ENCODE measurements at places on chromosomes 6 and 20.

GRCh38 chr6:48325701-48326100 lies 214.7 kb upstream of the PTCHD4 start:
- DNase-seq, result no peak

- DNase-seq, result no peak
These were observed 23.4 kb upstream of the INSM1 start for GRCh38 chr20:20344476-20344875.

DNA sequence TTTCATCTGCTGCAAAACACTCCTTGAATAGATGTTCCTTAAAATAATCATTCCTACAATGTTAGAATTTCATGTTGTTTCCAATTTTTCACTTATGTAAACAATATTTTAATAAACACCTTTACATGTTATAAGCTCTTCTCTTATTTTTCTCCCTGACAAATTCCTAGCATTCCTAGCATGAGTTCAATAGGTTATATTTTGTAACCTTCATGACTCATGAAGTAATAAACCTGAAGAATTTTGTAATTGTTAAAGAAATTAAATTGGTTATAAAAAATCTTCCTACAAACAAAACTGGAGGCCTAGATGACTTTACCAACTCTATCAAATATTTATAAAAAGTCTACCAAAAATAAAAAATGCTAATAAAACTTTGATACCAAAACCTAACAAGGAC lies 66.3 kb downstream of the NT5E start:
- DNase-seq, result no peak

DNA sequence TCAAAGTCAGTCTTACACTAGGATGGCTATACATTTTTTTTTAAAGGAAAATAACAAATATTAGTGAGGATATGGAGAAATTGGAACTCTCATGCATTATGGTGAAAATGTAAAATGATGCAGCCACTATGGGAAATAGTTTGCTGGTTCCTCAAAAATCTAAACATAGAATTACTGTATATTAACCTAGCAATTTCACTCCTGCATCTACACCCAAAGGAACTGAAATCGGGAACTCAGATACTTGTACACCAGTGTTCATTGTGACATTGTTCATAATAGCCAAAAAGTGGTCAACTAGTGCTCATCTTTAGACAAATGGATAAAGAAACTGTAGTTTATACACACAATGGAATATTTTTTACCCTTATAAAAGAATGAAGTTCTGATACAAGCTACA lies 110.7 kb downstream of the UTRN start:
- no peak for DNase-seq

DNA sequence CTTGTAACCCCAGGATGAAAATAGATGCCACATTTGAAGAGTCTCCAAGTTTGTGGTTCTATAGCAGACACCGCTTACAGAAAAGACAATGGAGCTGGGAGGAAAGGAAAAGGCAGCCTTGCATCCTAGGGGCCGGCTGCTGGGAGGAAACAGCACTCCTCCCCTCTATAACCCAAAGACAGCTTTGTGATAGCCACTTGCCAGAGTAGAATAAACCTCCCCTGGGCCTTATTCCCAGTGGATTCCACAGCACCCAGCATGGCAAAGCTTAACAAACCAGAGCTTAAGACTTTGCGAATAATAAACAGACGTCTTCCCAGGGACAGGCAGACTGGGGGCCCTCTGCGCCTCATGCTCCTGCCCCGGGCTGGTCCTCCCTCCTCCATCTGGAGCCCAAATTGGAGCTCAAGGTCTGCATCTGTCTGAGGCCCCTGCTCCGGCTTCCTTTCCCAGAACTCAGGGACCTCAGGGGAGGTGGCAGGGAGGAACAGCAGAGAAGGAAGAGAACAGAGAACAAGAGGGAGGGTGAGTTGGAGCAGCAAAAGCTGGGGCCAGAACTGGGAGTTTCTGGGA lies 8.8 kb upstream of the TAF8 start:
- no peak for DNase-seq

Measured in hematopoietic multipotent progenitor cell treated with erythropoietin and hydrocortisone succinate and interleukin-3 and kit ligand, for 4 days (in vitro differentiated cells).